ENCODE measurements at places on chromosomes 2 and 18. TPM values are rescaled to one million over a fixed set of nuclear protein-coding genes. Genes with fewer than 3 reads are reported as not detected.

- no peak for DNase-seq
Observed at GRCh38 chr2:112118148-112118547, 20.0 kb upstream of the FBLN7 start.

DNA sequence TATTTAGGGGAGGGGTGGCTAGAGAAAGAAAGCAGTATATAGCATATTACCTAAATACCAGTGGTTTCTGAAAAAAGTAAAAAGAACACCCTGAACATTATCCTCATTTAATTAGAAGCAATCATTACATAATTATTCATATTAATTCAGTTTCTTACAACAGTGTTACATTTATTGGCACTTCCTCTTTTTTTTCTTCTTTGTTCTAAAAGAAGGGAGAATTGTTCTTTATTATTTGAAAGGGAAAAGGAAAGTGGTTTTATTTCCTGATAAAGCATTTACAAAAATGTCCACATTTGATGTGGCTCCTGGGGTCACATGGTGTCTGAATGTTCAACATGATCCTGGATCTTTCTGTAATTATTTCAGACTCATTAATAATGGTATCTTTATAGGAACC, 254.9 kb upstream of the ZEB2 start:
- DNase-seq, result no peak

- no peak for DNase-seq
Observed at GRCh38 chr2:25368660-25369059, 26.9 kb upstream of the DNMT3A start.

- no peak for DNase-seq
Observed at GRCh38 chr2:44777036-44777435, 164.5 kb upstream of the SIX3 start.

GRCh38 chr2:2573658-2574293, 242.7 kb upstream of the MYT1L start:
- peak; percentile 7 for DNase-seq

DNA sequence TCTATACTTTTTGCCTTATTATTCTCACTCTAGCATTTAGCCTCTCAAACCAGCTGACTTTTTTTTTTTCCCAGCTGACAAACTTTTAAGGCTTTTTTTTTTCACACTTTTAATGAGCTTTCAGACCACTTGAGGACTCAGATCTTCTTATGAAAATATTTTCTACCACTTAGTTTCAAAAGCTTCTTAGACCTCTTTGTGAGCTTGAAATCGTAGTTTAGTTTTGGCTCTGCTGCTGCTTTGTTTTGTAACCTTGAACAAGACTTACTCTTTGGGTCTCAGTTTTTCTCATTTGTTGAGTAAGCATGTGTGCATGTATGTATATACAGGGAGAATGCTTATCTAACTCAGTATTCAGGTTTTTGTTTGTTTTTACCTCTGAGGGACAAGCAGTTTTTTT, 3.5 kb downstream of the NBEAL1 start:
- DNase-seq, result no peak

- DNase-seq, result no peak
Observed at GRCh38 chr2:143356736-143357446, 227.7 kb downstream of the ARHGAP15 start.

DNA sequence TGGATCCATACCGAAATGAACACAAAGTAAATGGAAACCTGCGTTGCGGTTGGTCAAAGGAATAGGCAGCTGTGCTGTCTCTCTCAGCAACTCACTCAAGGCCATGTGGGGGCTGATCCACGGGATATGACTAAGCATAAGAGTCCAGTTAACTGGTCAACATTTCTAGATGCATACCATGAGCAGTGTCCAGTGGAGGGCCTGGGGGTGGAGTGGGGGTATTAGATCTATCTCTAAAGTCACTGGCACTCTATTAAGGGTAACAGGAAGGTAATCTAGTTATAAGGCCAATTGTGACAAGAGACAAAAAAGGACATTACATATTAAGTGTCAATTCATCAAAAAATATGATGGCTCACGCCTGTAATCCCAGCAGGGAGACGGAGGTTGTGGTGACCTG, 136.8 kb downstream of the TTC32 start:
- no peak for DNase-seq

DNA sequence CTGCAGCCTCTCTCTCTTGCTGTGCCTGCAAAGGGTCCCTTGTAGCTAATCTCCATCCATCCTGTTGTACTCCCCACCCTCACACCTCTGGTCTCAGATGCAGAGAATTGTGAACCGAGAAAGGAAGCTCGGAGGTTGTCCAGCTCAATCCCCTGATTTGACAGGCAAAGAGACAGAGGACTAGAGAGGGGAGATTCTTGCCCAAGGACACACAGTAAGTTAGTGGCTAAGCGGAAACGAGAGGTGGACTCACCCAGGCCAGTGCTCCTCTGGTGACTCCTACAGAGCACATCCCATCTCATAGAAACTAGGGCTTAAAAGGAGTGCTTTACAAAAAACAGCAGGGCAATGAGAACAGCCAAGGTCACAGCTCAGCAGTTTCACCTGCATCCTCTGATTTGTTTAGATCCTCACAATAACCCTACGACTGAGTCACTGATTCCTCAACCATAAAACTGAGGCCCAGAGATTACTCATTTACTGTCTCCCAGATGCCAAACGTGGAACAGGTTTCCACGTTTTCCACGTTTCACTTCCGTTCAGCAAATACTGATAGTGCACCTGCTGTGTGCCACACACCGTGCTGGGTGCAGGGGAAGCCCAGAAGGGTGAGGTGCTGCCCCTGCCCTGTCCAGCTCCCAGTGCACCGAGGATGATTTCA, 22.1 kb downstream of the EHD3 start:
- DNase-seq, result peak; percentile 87

GRCh38 chr2:101120124-101120996, 30.8 kb downstream of the TBC1D8 start:
- no peak for DNase-seq

GRCh38 chr2:9053534-9053931, 50.0 kb upstream of the MBOAT2 start:
- DNase-seq, result no peak

DNA sequence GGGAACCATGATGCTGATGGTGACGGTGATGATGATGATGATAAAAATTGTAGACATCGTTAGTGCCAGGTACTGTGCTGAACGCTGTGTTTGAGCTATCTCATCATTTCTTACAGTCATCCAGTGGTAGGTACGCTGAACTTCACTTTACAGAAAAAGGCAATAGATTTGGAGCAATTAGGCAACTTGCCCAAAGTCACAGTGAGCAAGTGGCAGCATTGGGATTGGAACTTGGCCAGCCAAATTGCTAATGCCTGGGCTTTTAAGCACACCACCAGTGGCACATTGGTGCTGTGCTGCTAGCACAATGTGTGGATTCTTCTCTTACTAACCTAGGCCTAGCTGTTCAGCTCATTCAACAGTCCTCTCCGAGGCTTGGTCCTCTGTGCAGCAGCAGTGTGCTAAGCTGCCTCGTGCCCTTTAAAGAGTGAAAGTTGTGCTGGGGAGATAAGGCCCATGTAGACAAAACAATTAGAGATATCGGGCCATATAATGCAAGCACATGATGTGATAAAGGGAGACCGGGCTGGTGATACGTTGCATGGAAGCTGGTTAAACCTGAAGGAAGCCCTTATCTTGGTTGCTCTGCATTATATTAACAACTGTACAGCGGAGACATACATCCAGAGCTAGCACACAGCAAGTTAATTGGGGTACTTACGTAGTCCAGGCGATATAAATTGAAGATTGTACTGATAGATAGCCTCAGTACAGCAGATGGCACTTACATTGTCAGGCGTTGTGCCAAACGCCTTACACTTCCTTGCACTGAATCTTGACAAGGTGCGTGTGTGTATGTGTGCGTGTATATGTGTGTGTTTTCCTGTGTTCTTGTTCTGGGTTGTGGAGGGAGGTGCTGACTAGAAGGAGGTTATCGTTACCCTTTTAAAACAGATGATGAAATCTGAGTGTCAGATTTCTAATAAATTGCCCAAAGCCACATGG, 28.4 kb downstream of the HK2 start:
- no peak for DNase-seq

DNA sequence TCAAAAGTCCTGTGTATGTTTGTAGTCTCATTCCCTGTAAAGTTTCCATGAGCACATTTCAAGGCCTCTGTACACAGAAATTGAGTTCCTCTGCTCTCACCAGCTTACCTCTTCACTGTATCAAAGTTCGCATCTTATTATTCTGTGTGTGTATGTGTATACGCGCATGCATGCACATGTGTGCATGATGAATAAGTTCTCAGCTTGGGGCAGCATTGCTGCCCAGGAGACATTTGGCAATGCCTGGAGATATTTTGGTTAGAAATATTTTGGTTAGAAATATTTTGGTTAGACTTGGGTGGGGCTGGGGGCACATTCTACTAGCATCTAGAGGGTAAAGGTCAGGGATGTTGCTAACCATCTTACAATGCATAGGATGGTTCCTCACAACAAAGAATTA, 23.4 kb downstream of the TCF7L1 start:
- DNase-seq, result no peak

- DNase-seq, result no peak
Observed at GRCh38 chr2:38131676-38132075, 55.7 kb upstream of the CYP1B1 start.

DNA sequence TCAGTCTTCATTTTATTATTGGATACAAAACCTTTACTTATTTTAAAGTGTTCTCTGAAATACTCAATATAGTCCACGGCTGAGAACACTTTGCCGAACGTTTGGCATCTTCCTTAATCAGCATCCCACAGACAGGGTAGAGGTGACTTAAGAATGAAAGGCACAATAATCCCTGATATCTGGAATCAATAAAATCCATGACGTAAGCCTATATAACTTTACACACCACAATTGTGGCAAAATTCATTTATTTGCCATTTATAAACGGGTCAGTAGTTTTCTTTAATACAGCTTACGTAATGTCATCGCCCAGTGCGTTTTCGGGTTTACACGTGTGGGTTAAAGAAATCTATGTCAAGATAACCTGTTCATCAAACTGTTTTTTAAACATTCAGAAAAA, 1.3 kb downstream of the MGAT4A start:
- DNase-seq, result no peak

DNA sequence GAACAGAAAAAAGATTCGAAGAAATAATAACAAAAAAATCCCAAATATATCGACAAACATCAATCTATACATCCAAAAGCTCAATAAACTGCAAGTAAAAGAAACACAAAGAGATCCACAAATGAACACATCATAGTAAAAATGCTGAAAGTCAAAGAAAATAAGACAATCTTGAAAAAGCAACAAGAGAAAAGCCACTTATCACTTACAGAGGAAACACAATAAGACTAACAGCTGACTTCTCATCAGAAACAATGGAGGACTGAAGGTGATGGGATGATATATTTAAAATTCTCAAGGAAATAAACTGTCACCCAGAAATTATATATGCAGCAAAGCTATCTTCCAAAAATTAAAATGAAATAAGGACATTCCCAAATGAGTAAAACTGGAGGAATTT, 140.3 kb downstream of the NDUFA10 start:
- DNase-seq, result no peak

DNA sequence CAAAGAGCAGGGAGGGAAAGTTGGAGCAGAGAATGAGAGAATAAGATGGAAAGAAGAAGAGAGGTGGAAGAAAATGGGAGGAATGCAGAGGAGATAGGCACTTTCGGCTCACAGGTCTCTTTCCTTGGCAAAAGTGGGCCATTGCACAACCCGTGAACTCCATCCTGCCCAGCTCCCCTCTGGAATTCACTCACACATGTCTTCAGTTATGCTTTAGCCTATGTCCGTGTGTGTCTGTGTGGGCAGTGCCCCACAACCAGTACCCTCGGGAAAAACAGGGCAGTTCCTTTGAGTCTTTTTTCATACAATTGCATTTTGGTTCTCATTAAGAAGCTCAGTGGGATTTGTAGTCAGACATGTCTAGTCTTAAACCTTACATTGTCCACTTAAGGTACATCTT, 34.5 kb downstream of the DTNA start:
- no peak for DNase-seq

DNA sequence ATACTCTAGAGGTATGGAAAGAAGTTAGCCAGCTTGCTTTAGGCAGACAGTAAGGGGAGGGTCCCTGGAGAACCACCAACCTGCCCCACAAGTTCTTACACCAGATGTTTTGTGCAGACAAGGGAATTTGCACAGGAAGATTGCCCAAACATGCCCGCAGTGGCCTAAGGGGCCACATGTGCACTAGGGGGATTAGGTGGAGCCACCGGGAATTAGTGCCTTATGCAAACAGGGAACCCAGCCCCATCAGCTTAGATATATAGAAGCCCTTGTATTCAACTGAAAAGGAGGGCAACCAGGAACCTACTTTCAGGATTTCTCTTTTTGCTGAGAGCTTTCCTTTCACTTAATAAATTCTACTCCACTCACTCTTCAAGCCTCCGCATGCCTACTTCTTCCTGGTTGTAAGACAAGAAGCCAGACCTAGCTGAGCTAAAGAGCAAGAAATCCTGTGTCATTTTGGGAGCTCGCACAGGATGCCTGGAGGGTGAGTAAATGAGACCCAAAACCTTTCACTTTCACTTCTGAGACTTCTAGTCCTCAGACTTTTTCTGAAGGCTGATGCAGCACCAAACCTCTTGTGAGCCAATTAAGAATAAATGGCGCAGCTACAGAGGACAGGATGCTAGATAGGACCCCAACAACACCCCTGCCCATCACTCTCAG, 146.3 kb downstream of the GCA start:
- no peak for DNase-seq

GRCh38 chr2:214481204-214481603, 70.3 kb downstream of the VWC2L start:
- no peak for DNase-seq

GRCh38 chr2:200770847-200771246, 40.9 kb upstream of the BZW1 start:
- DNase-seq, result no peak

DNA sequence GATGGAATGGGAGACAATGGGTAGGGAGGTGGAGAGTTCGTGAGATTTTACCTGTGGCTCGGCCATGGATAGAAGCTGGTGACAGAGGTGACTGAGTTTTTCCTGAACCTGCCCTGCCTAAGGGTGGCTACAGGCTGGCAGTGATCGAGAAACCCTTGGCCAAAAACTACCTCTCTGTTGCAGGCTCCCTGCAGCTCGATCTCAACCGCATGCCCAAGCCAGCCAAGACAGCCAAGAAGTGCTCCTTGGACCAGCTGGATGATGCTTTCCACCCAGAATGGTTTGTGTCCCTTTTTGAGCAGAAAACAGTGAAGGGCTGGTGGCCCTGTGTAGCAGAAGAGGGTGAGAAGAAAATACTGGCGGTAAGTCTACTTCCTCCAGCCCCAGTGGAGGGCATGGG, 225.5 kb downstream of the DYSF start:
- DNase-seq, result no peak

GRCh38 chr18:37006742-37007141, 177.8 kb downstream of the KIAA1328 start:
- no peak for DNase-seq

- DNase-seq, result no peak
Observed at GRCh38 chr2:198968545-198968944, 489.2 kb downstream of the SATB2 start.

HRH4 gene
- total RNA-seq, result not detected

CPS1 gene
- 0.20 TPM for total RNA-seq

HDLBP gene
- 148 TPM for total RNA-seq

MGAT5 gene
- total RNA-seq, result 68.0 TPM

PIK3C3 gene
- total RNA-seq, result 22.3 TPM

C2orf42 gene
- 19.0 TPM for total RNA-seq

HS1BP3 gene
- 15.2 TPM for total RNA-seq

ITGA4 gene
- total RNA-seq, result 61.7 TPM

SERPINB12 gene
- not detected for total RNA-seq

All from OCI-LY7 (cell line).